ENCODE measurements at places on chromosomes 2 and 18.

DNA sequence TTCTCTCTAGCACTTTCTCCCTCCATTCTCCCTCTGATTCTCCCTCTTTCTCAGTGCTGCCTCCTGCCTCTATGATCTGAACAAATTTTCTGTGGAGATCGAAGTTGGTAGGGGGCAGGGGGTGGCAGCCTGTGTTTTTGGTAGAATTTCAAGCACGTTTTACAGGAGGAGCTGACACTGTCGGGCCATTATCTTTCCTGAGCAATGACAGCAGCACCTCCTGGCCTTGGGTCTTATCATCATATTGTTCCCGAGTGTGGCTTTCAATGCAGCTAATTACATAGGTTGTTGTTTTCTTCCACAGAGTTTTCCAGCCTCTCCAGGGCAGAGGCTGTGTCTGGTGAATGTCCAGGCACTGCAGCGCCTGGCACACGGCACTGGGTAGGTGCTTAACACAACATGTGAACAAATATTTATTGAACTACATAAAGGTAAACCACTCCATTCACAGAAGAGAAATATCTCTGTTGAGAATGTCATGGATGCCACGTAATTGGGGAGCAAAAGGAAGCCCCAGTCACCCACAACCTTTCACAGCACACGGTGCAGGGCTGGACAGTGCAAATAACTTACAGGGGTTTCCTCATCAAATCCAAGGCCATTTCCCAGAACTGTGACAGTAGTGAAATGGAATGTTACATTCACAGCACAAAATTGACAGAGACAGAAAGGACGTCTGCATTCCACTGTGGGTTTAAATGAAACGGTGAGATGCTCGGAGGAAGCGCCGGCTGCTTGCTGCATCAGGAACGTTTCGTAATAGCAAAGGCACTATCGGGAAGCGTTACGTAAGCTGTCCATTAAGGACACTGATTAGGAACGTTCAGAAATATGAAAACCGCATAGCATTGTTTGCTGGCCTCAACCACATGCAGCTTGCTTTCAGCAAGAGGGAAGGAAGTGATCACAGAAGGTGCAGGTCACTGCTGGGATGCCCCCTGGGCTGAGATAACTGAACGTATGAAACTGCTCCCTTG, 6.5 kb upstream of the KCNG2 start:
- DNase-seq, result peak; percentile 24

DNA sequence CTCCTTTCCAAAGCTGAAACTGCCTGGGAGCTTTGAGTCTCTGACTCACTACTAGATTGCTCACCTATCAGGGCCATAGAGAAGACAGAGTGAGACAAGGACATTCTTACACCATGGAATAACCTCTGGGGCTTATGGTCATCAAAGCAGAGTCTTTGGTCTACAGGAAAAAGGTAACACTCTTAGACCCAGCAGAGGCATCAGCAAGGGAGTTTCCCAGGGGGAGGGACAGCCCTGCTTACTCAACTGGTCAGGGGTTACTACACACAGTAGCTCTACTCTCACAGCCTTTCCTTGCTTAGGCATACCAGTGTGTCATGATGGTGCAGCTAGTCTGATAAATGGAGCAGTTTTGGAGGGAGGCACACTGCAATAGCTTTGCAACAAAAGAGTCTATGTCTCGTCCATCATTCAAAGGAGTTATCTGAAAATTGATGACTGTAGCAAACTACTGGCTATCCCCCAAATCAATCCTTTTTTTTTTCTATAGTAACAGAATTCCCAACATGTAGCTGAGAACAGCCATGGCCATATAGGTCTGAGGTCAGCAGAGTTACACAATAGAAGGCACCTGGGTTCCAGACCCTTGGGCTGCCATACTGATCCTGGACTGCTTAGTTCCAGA, 22.4 kb upstream of the CD28 start:
- DNase-seq, result peak; percentile 77

- DNase-seq, result no peak
These were observed 494.9 kb downstream of the NYAP2 start for GRCh38 chr2:225894236-225894980.

DNA sequence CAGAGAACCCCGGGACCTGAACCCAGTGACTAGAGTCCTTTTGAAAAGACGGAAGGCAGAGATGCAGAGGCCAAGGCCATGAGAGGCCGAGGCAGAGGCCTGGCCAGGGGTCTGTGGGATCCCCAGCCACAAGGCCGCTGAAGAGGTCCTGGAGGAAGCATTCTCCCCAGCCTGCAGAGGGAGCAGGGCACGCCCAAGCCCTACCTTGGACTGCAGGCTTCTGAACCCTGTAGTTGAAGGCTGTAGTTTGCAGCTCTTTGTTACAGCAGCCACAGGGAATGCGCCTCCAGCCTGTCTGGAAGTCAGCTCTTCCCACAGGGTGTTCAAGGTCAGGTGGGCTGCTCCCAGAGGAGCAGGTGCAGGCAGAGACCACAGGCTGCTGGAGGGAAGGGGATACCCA, 22.1 kb upstream of the PXDN start:
- no peak for DNase-seq

GRCh38 chr2:158205215-158205614, 103.5 kb downstream of the UPP2 start:
- DNase-seq, result no peak

- DNase-seq, result no peak
These were observed 508.2 kb downstream of the TNS1 start for GRCh38 chr2:217494557-217494956.

DNA sequence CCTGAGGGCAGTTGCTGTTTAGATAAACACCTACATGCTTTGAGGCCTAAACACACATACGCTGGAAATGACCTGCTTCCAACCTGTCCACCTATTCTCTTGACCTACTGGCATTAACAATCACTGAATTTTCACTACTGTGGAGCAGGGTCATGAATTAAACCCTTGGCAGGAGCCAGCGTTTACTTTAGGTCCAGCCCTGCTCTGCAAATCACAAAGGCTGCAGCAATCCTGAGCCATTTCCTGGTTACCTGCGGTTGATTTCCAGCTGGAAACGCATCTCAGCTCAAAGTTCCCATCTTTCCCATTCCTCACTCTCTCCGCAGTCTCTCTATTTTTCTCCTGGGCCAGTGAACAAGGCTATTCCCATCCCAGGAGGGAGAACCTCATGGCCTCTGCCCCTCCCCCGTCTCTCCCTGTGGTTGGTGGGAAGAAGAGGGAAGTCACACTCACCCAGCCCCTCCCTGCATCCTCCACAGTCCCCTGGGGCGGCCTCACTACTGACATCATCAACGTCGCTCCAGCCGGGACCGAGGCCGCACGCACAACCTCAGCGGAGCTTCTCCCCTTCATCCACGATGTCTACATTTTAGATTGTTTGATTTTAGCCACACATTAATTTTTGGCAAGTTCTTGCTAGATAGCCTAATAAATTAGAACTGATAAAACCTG, 84.5 kb upstream of the SNTG2 start:
- DNase-seq, result no peak

- DNase-seq, result no peak
These were observed 105.5 kb downstream of the GYPC start for GRCh38 chr2:126761256-126761980.

- no peak for DNase-seq
These were observed 100.0 kb upstream of the GLS start for GRCh38 chr2:190780594-190780993.

DNA sequence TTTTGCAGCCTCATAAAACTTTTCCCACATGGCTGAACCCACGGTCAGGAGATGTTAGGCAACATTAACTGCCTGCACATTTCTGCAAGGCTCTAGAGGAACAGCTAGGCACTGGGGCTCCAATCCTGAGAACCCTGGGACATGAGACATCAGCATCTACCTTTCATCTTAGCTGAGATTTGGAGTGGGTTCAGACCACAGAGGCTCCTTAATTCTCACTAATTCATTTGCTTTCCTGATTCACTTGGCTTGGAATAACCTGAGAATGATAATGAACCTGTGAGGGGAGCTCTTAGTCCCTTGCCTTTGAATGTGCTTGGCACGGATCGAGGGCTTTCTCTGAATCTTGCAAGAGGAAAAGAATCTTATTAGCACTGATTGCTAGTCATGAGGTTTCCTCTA, 266.2 kb downstream of the FIGN start:
- no peak for DNase-seq

DNA sequence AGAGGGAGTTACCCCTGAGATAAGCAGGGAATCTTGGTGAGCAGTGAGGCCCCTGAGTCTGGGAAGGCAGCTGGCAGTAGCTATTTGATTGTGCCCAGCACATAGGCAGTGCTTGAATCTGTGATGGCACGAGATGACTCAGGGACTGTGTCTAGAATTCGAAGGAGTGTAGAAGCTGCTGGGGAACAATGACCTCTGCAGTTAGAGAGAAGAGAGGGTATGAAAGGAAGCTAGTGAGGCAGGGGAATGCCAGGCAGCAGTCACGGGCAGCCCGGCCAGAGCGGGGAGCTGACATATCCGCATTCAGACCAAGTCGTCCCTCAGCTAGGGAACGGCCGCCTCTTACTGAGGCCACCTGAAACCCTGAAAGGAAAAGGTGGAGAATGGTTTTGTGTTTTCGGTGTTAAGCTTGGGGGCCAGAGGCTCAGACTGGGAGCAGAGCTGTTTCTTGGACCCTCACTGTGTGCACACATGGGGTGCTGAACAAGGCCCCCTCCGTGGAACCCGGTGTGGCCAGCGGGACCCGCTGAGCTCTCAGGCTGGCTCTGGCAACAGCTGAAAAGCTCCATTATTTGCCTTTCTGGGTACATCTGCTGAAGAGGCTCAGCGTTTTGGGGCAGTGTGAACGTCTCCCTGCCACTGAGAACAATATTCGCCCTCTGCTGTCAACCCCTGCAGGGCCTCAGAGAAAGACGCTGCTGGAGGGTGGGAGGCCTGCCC, 32.9 kb downstream of the ARHGEF4 start:
- DNase-seq, result no peak

DNA sequence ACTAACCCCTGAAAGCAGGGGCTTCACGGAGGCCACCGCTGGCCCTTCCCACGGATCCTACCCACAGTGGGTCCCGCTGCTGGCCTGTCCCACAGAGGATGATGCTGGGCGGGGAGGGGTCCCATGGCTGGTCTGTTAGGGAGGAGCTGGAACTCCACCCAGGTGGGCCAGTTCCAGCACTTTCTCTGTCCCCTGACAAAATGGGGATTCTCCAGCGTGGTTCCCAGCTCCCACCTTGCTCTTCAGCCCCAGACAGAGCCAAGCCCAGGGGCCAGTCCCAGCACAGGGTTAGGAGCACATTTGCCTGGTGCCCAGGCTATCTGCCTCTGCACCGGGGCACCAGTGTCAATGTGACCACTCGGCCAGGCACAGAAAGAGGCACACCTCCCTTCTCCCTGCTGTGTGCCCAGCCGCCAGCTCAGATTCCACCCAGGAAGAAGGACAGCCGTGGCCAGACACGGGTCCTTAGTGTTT, 50.0 kb downstream of the ANKMY1 start:
- no peak for DNase-seq

- no peak for DNase-seq
These were observed 37.2 kb downstream of the DRC1 start for GRCh38 chr2:26438926-26439325.
